ENCODE measurements at places on chromosomes 1 and 21.
A peak's percentile ranks its signal among the peaks of the same experiment; 100 is the strongest.

GRCh38 chr1:31479811-31480210, 66.8 kb downstream of the SERINC2 start:
- no peak for DNase-seq

GRCh38 chr1:107935396-107936064, 29.4 kb downstream of the VAV3 start:
- no peak for DNase-seq

GRCh38 chr1:40808909-40809308, 25.3 kb downstream of the KCNQ4 start:
- no peak for DNase-seq

DNA sequence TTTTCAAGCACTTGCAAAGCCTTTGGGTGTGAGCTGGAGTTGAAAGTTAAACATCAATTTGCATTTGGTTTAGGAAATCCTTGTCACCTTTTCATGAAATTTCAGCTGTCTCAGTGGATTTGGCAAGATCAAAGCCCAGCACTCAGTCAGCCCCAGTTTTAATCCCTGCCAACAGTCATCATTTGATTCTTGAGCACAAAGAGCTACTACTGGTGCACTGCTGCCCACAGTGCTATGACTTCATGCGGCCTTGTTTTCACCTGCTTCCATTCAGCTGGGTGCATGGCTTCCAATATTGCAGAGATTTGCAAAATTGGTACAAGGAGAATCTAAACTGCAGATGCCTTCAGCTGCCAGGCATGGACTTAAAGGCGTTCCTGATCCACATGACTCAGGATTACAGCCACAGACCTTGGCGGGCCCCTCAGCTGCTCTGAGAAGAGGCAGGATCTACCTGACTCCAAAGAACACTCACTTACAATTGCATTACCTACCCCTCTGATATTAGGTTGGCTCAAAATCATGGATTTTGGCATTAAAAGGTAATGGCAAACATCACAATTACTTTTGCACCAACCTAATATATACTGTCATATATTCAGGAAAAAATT, 259.1 kb downstream of the DSCAM start:
- no peak for DNase-seq

- DNase-seq, result no peak
These were observed 25.6 kb downstream of the LDLRAP1 start for GRCh38 chr1:25568834-25569596.

- peak; percentile 68 for DNase-seq
These were observed 800 bp downstream of the HIPK1 start for GRCh38 chr1:113929750-113930498.

- DNase-seq, result peak; percentile 85
These were observed 4.5 kb upstream of the ZZZ3 start for GRCh38 chr1:77686796-77687518.

DNA sequence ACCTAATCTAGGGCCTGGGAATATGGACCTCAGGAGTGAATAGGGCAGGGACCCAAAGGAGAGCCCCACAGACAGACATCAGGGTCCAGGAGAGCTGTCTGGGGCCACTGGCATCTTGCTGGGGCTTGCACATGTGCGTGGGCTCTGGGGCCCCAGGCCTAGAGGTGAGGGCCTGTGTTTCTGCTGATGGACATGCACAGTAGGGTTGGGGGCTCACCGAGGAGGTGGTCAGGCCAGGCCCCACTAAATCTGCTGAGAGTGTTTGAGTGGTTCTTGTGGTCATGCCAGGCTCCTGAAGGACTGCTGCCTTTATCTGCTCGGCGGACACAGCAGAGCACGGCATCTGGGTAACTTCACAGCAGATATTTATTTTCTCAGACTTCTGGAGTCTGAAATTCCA, 87.4 kb downstream of the OBSCN start:
- no peak for DNase-seq

DNA sequence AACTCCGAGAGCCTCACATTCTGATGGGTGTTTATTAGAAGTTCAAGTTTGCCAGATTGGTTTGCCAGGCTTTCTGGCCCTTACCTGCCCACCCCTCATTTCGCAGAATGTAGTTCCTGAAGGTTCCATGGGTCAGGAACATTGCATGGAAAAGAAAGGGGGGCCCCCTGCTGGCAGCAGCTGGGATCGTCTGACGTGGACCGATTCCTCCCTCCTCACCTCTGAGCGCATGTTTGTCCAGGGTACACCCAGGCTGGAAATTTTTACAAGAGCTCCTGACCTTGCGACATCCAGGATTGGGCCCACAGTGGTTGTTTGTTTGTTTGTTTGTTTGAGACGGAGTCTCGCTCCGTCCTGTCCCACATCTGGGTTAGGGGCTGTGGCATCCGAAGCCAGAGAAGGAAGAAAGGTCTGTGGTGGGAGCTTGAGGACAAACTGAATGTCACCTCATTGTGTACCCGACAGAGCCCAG, 126.0 kb upstream of the TMEM51 start:
- DNase-seq, result peak; percentile 82

DNA sequence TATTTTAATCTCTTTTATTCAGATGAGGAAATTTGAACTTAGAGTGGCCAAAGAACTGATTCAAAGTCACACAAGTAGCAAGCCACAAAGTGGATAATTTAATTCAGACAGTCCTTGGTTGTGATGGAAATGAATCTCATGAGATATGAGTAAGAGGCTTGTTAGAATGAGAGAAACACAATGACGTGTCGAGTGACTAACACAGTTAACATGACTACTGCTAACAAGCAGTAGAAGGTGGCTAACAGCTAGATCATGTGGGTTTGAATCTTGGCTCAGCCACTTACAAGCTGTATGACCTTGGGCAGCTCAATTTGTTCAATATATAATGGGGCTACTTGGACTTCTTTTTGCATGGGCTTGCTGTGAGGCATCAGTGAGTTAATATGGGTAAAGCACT, 104.5 kb upstream of the LMO4 start:
- no peak for DNase-seq

DNA sequence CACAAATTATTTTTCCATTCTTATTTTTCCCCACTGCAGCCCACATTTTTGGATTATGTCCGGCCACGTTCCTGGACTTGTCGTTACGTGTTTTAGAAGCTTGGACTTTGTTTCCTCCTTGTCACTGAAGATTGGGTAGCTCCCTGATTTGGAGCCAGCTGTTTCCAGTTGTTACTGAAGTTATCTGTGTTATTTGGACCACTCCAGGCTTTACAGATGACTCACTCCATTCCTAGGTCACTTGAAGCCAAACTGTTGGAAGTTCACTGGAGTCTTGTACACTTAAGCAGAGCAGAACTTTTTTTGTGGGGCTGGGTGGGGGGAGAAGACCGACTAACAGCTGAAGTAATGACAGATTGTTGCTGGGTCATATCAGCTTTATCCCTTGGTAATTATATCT, 12.2 kb upstream of the AXDND1 start:
- DNase-seq, result no peak

- DNase-seq, result no peak
These were observed 26.3 kb upstream of the SLC5A9 start for GRCh38 chr1:48196237-48196636.

DNA sequence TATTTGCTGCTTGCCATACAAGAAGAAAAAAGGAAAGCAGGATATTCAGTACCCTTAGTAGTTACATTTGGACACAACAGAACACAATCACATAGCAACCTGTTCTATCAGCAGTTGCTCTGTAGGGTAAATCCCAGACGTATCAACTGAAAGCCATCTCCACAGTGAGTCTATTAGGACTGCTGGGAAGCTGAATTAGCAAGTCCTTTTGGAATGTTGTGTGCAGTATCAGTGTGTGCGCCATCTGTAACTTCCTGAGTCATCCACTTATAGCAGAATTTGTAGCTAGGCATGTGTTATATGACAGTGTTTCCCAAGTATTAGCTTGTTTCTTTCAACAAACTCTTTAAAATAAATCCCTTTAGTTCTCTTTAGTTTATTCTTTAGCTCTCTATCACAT, 21.3 kb downstream of the CCDC30 start:
- no peak for DNase-seq

DNA sequence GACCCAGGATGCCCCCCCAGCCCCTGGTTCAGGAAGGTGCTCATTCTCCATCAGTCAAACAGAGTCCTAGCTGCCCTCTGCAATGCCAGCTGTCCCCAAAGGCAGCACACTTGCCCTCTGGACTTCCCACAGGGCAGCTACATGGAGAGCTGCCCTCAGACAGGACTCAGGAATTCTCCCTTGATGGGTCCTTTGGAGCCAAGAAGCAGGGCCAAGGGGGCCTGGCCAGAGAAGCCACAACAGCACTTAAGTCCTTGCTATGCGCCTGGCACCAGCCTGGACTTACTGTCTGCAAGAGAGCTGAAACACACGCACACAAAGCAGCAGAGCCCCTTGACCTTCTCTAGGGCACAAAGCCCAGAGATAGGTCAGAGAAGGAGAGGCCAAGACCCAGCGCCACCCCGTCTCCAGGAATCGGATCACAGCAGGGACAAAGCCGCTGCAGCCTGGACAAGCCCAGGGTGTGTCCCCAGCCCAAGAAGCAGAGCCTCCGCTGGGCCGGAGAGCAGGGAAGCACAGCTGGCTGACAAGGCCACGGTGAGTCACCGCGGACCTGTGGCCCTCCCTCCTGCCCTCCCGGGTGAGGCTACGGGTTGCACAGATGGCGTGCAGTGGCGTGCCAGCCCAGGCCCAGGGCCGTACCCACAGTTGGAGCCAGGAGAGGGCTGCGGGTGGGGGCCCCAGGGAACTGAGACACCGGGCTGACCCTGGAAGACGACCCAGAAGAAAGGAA, 1.7 kb downstream of the WNT9A start:
- peak; percentile 50 for DNase-seq

DNA sequence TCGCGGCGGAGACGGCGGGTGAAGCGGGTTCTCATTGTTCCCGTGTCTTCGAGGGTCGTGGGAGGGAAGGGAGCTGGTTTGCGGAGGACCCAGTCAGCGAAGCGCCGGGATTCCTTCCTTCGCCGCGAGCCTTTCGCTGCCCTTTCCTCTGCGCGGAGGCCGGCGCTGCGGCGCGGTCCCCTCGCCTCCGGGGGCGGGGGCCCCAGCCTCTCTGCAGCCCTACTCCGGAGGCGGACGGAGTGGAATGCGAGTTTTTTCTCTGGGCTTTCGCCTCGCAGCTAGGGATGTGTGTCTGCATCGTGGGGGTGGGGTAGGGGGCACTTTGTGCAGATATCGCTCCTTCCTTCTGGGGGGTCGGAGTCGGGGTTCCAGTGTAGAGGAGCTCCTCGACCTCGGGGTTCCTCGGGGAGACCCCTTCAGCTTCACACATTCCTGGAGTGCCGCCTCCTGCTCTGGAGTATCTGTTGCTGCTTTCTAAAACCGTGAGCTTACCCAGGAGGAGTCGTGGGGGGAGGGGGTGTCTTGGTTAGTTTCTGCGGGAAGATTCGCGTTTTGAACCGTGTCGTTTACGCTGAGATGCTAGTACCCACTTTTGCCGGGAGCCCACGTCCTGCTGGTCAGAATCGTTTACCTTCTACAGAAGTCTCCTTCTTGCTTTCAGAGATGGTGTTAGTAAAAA, 595 bp downstream of the RNF2 start:
- DNase-seq, result peak; percentile 83

- DNase-seq, result peak; percentile 68
These were observed 84.9 kb downstream of the KIF14 start for GRCh38 chr1:200535605-200536004.

DNA sequence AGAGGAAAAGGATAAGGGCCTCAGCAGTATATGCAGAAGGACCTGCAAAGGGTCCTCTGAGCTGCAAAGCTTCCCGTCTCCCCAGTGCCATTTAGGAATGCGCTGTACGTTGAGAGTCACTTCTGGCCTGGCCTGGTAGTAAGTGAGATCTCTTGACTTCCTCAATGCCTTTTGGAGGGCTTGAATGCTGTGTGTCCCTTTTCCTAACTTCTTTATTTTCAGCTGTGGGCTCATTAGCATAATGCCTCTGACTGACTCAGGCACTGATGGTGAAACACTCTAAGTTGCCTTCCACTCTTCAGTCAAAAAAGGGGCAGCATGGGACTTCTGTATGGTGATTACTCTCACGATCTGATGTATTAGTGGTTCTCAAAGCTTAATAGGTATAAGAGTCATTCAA, 49.9 kb downstream of the XCL1 start:
- no peak for DNase-seq

GRCh38 chr1:219991511-219991810, 54.8 kb downstream of the EPRS1 start:
- no peak for DNase-seq

DNA sequence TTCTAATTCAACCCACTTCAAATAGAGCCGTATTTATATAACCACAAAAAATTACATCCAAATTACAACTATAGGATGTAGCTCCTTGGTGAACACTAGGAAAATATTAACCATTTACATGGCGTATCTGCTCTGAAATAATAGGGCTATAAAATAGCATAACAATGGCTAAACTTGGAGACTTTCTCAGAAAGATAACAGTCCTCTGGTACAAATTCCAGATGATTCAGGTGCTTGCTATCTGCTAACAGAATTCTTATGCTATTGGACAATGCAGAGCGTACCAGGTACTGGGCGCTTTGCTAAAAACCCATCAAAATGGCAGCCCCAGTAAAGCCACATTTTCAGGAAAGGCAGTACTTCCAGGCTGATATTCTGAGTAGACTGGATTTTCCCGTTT, 209.7 kb upstream of the C8B start:
- no peak for DNase-seq

- no peak for DNase-seq
These were observed 682.4 kb upstream of the ADAMTS5 start for GRCh38 chr21:27649323-27649722.

GRCh38 chr1:96357141-96357765, 364.3 kb upstream of the PTBP2 start:
- DNase-seq, result no peak

GRCh38 chr1:92713939-92714338, 71.0 kb downstream of the EVI5 start:
- DNase-seq, result no peak

DNA sequence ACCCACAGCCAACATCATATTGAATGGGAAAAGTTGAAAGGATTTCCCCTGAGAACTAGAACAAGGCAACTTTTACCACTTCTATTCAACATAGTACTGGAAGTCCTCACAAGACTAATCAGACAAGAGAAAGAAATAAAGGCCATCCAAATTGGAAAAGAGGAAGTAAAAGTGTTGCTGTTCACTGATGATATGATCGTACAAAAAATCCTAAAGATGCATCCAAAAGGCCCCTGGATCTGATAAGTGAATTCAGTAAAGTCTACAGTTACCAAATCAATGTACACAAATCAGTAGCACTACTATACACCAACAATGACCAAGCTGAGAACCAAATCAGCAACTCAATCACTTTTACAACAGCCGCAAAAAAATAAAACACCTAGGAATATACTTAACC, 28.3 kb downstream of the RAB3GAP2 start:
- DNase-seq, result no peak

Data from GM23338 (cell line).